ENCODE measurements at places on chromosomes 11 and 22.

DNA sequence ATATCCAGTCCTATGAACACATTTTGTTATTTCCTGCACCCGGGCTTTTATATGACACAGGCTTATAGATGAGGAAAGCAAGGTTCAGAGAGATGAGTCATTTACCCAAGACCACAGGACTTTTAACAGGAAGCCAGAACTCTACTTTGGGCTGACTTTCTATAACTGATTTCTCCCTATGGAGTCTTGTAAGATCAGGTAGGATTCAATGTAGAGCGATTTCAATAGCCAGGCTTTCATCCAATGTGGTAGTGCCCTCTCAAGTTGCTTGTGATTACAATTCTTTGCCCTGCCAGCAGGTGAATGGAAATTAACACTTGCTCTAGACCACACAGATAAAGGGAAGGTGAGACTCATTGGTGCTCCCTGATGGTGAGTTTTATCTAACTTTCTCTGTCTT, 378.3 kb downstream of the INSC start:
- DNase-seq = no peak

- DNase-seq = no peak
These were observed 79.5 kb upstream of the PICALM start for GRCh38 chr11:86148345-86148747.

DNA sequence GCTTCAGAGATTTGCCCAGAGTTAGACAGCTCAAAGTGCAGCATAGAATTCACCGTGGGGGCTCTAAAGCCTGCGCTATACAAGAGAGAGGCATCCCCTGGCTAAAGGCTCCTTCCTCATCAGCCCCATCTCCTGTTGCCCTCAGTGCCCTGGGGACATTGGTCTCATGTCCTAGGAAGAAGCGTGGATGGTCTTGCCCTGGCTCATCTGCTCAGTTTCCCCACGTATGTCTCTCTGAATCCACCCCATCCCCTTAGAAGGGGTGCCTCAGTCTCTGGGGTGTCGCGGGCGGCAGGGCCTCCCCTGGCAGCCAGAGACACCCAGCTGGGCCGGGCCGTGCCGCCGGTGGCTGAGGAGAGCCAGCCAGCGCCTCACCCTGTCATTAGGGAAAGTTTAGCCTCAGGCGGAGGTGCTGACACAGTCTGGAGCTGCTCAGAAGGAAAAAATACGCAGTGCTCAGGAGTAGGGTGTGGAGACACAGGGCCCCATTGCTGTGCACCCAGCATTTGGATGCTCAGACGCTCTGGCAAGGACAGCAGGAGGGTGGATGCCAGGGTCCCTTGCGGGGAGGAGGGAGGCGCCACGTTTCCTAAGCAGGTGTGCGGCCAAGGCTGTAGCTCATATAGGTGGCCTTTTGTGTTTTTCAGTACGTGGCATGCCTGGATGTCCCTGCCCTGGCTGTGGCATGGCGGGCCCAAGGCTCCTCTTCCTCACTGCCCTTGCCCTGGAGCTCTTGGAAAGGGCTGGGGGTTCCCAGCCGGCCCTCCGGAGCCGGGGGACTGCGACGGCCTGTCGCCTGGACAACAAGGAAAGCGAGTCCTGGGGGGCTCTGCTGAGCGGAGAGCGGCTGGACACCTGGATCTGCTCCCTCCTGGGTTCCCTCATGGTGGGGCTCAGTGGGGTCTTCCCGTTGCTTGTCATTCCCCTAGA, 1.3 kb downstream of the SLC39A13 start:
- no peak for DNase-seq

DNA sequence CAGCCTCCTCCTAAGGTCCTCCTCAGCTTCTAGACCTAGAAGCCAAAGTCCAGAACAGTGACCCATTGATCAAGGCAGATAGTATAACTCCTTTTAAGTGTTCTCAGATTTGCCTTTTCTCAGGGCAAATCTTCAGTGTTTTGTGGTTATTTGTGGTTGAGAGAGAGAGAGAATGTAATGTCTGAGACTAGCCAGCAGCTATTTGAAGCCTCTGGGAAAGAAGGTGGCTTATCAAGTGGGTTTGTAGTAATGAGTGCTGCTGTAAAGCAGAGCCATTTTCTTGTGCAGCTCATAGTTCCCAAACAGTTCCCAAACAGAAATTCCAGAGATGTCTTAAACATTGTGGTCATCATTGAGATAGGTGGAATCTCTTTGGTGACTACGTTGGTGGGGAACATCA, 89.5 kb downstream of the RNF169 start:
- DNase-seq = no peak

DNA sequence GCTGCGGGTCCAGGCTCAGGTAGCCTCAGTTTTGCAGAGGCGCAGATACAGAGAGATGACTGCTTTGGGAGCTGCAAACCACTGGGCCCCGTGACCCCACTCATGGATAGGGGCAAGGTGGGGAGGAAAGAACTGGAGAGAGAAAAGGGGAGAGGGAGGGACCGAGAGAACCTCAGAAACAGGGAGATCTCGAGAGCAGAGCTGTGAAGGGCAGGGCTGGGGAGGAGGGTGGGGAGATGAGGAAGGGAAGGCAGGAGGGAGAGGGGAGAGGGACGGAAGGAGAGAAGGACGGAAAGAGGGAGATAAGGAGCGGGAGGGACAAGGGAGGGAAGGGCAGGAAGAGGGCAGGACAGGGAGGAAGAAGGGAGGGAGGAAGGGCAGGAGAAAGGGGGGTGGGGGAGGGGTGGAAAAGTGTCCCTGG, 46.3 kb downstream of the IGLL1 start:
- no peak for DNase-seq

DNA sequence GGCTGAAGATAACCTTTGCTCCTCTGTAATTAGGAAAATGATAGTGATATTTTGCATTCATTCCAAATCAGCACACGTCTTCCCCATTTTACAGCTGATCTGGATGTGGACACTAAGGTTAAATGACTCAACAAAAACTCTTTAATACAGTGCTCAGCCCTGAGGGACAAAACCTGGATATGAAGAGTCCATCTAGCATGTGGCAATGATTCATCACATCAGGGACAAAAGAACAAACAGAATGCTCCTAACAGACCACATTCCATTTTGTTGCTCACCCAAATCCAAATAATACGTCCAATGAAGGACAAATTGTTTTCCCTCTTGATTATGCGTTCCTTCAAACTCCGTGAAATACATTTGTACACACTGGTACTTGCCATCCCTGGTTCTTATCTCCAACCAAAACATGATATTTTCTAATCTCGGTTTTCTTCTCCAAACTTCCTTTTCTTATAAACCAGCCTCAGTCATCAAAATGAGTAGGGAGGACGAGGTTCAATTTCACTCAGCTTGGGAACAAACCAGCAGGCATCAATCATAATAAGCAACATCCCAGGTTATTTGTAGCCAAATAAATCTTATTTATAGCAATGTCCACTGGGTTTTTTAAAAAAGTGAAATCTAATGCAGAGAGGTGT, 53.7 kb upstream of the MTMR2 start:
- DNase-seq = no peak

DNA sequence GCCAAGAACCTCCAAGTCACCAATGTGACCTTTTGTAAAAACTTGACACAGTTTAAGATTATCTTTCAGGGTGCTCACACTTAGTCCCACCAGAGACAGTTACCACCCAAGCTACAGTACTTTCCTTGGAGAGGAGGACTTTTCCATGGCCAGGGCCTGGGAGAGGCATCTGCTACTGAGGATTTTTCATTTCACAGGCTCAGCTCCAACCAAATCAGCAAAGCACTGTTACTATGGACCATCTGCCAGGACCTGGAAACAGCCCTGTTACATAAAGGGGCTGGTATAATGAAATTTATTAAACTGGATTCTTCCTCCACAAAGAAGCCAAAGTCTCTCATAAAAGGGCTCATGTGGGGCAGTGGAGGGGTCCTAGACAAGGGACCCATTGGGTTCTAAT, 38.6 kb downstream of the SERGEF start:
- DNase-seq = no peak

DNA sequence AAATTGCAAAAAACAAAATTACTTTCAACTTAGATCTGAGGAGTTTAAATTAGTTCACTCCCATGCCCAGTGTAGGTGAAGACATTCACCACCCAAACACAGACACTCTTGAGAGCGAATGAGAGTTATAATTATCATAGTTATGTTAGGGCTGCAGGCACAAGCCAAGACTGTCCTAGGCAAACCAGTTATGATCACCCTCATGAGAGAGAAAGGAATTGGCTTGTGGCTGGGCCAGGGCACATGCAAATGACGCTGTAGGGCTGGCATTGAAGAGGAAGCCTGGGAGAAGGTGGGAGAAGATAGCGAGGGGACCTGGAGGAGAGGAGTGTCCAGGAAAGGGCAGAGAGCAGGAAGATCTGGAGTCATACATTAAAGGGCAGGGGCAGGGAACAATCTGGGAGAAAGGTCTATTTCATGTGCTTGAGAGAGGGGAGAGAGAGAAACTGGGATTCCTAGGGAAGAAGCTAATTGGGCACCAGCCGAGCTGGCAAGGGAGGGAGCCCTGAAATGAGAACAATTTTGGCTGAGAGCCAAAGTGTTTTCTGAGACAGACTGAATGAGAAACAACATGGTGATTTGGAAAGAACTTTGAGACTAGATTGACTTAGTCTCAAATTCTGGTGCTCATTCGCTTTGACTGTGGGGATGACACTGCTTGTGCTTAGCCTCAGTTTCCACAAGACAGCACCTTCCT, 279.9 kb downstream of the KIRREL3 start:
- no peak for DNase-seq

DNA sequence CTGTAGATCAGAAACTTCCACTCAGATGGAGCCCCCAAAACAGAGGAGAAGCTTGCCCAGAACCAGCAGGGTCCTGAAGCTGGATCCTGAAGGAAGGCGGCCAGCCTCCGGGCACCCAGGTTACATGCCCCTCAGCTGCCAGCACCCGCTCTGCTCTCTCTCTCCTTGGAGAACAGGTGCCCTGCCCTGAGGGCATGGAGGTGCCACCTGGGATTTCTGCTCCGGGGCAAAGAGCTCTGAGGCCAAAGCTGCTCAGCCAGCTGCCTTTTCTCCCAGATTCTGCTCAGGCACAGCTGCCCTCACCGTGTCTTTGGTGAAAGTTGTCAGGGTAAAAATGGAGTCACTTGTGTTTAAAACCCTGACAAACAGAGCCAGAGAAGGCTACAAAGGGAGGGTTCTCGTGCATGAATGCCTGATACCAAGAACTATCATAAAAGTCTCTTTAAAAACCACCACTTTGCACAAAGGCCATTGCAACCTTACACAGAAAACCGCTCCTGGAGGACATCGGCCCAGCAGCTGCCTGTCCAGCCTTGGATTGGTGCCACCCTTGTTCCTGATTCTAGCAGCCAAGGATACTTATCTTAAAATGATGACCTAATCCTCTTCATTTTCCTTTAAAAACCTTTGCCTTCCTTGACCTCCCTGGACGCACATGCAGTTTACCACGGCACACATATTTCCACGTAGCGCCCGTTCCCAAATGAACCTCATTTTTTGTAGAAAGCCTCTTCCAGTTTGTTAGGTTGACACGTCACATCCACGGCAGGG, 140.0 kb downstream of the CACNA1I start:
- no peak for DNase-seq

DNA sequence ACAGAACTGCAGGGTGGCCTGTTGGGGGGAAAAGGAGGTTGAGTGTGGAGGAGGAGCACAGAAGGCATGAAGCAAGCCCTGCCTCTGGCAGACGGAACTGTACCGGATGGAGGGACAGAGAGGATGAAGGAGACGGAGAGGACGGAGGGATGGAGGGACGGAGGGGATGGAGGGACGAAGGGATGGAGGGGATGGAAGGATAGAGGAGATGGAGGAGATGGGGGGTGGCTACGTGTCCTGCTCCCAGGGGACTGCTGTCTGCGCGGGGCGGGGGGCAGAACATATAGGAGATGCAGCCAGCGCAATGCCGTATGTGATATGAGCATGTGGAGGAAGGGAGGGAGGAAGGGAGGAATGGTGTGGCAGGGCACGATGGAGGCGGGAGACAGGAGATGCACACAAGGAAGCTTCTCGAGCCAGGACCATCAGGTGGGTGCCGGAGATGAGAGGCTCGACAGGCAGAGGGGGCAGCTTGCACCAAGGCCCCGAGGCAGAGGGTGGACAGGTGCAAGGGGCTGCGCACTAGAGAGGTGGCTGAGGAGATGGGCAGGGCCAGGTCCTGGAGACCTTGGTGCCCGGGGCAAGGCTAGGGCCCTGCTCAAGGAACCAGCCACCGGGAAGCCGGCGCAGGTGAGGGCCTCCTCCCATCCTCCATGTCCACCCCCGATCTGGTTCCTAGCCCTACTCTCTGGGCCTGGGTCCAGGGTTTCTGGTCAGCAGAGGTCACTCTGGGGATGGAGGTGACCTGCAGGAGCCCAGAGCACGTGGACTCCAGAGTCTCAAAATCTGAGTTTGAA, 25.3 kb downstream of the MAFF start:
- no peak for DNase-seq

- DNase-seq = no peak
These were observed 970 bp downstream of the CAT start for GRCh38 chr11:34439610-34440198.

DNA sequence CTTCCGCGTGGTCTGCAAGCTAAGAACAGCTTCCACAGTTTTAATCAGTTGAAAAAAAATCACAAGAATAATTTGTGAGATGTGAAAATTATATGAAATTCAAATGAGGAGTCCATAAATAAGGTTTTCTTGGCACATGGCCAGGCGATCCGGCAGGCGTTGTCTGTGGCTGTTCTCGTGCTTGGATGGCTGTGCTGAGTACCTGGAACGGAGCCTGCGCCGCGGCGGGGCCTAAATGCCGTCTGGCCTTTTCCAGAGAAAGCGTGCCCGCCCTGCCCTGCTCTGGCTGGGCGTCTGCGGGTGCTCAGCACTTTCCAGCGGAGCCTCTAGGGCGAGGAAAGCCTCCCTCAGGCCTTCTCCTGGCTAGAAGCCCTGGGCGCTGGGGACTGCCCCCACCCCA, 41.8 kb downstream of the OSBPL5 start:
- DNase-seq = no peak

DNA sequence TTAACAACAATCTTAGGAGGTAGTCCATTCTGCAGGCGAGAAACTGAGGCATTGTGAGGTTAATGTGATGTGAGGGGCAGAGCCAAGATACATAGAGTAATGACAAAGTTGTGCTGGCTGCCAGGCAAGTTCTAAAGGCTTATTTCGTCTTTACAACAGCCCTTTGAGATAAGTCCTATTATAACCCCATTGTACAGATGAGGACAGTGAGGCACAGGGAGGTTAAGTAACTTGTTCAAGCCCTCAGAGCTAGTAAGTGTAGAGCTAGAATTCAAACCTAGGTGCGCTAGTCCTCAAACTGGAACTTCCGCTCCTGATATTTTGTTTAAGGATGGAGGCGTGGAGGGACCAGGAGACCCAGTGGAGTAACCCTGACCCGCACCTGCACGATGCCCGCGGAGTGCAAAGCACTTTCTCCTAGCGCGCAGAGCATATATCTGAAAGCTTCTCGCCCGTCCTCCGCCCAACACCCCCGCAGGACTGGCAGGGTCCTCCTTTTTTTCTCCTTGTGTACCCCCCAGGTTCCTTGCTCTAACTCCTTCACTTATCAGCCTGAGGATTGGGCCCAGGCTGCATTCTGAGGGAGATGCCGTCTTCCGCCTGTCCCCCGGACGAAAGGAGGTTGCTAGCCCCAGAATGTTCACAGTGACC, 4.9 kb upstream of the FLI1 start:
- DNase-seq = no peak

- no peak for DNase-seq
These were observed 58.8 kb downstream of the MYO18B start for GRCh38 chr22:25800766-25801165.
